ENCODE measurements at places on chromosomes 5 and 9. TPM values are rescaled to one million over a fixed set of nuclear protein-coding genes. Genes with fewer than 3 reads are reported as not detected.

NPM1 gene
- 1,194 TPM for total RNA-seq

CATSPER3 gene
- not detected for total RNA-seq

CCDC192 gene
- total RNA-seq = not detected

IFNB1 gene
- total RNA-seq = 0.30 TPM

JAK2 gene
- total RNA-seq = 9.5 TPM

PCDHGA2 gene
- 3.5 TPM for total RNA-seq

SPINK7 gene
- total RNA-seq = not detected

RETREG1 gene
- 1.2 TPM for total RNA-seq

FAXDC2 gene
- total RNA-seq = 4.2 TPM

ADAMTS13 gene
- 2.8 TPM for total RNA-seq

NIPAL4 gene
- 0.14 TPM for total RNA-seq

Measured in smooth muscle cell of the umbilical artery (primary cell).